ENCODE measurements at places on chromosomes 4 and X.
A peak's percentile ranks its signal among the peaks of the same experiment; 100 is the strongest.

GRCh38 chr4:42371305-42372252 is 25.7 kb upstream of the SHISA3 start:
- no peak for DNase-seq

GRCh38 chrX:41718481-41719235 is 5.3 kb upstream of the GPR82 start:
- DNase-seq = no peak

DNA sequence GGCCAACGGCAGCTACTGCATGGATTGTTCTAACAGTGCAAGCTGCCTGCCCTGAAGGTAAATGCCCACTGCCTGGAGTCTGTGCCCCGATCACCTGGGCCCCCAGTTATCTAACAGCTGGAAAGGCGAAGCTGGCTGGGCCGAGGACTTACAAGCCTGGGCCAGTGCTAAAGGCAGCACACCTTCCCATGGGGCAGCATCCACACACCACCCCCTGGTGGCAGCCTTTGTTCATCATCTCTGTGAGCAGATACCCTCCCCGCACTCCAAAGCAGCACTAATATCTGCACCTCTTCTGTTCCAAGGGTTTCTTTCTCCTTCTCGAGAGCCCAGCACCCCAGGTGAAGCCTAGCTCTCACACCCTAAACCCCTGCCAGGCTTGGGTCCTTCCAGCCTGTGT is 7.6 kb downstream of the SLC2A9 start:
- DNase-seq = peak; percentile 60

DNA sequence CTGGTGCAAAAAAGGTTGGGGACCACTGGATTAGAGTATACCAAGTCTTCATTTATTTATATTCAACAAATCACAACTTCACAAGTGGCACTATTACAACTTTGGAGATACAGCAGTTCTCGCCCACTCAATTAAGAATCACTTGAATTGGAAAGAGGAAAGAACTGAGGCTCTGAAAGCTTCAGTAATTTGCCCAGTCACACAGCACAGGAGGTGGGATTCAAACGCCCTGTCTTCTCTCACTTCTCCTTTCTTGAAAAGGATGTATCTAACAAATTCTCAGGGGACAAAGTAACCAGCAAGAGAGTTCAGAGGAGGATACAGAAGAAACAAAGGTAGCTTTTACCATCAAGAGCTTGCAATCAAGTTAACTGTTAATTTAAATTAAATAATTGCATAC is 12.4 kb downstream of the SMIM14 start:
- DNase-seq = no peak

- DNase-seq = no peak
Observed at GRCh38 chr4:19659101-19659500, 592.6 kb upstream of the SLIT2 start.

DNA sequence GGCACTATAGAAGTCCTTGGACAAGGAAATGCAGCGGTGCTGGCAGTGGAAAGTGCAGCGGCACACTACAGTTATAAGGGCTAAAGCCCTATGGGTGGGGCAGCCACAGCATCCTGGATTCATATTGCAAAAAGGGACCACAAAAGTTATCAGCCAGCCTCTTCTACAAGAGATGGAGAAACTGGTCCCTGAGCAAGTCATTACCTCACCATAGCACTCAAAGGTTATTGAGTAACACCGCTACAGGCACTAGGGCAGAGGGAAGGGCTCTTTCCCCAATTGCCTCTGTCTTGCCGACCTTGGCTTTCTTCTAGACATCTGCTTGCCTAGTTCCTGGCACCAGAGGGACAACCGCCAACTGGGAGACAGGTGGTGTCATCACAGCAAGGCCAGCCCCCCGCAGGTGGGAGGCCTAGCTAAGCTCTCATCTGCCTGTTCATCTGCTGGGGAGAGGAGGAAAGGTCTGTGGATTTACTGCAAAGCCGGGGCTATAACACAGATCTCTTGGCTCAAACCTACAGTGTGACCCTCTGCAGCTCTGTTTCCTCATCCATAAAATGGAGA is 600.0 kb downstream of the BCOR start:
- DNase-seq = no peak

GRCh38 chrX:28058901-28059300 is 77.7 kb upstream of the DCAF8L1 start:
- DNase-seq = no peak

- peak; percentile 61 for DNase-seq
Observed at GRCh38 chrX:1534301-1535168, 2.5 kb downstream of the P2RY8 start.

- no peak for DNase-seq
Observed at GRCh38 chr4:114136069-114136468, 156.6 kb upstream of the ARSJ start.

DNA sequence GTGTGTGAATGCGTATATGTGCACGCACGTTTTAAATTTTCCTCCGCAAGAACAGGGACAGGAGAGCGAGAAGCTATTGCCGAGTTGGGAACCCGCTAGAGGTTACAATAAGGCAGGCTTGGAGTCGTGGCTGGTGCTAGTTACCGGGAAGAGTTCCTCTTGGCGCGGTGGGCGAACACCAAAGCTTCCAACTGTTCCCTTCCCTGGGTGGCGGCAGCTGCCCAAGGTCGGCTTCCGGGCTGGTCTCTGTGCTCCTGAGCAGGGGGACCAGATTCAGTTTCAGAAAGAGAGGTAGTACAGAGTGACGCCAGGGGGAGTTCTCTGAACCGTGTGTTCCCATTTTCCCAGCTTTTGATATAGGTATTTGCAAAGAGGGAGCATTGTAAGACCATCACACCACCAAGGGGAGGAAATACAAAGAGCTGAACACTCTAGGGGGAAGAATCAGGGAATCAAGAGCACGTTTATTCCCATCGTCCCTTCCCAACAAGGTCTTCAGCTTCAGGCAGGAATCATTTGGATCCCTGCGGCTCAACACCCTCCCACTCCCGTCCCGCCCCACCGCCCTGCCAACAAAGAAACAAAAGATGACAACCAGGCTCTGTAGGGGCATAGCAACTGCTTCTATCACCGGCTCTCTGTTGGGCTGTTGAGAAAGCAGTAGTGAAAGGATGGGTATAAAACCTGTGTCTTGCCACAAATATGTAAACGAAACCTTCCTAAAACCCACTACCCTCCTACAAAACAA is 113.6 kb upstream of the TEX13C start:
- DNase-seq = peak; percentile 0

DNA sequence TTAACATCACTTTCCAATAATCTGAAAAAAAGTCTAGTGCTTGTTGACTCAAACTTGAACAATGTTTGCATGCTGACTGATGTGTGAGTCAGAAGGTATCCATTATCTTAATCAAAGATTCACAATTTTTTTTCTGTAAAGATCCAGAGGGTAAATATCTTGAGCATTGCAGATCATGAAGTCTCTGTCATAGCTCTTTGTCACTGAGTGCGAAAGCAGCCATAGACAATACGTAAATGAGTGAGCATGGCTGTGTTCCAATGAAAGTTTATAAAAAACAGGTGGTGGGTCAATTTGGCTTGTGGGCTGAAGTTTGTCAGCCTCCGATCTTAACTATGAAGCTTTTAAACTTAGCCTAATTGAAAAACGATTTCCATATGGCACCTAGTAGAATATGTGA is 37.7 kb downstream of the NHS start:
- no peak for DNase-seq

GRCh38 chr4:105154576-105154975 is 7.9 kb downstream of the TET2 start:
- no peak for DNase-seq

DNA sequence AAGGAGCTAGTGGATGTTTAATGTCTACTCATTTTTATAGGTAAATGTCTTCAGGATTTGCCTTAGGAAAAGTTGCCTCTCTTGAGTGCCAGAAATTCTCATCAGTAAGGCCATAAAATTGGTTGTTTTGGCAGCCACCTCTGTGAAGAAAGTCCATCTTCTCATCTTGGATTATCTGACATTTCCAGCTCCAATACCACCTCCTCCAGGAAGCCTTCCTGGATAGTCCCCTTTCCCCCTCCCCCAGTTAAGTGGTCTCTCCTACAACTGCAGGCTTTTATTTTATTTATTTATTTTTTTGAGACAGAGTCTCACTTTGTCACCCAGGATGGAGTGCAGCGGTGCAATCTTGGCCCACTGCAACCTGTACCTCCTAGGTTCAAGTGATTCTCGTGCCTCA is 87.1 kb downstream of the PPP2R2C start:
- DNase-seq = no peak

DNA sequence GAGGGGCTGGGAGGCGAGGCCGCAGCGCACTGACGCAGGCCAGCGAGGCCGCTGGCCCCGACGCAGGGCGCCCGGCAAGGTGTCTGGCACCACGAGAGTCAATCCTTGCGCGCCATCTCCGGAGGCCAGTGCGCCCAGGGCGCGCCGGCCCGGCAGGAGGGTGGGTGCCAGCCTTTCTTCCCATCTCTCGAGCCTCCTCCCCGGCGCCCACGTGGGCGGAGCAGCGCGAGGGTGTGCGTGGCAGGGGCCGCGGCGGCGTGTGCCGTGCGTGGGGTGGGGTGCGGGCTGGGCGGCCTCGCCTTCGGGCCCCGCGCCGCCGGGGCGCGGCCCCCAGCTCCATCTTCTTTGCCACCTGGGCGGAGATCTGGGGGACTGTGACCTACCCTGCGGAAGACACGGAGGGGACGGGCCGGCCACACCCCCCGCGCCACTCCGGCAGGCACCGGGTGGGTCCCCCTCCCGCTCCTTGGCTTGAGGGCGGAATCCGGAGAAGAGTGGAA is 877 bp downstream of the JAKMIP1 start:
- DNase-seq = peak; percentile 33

DNA sequence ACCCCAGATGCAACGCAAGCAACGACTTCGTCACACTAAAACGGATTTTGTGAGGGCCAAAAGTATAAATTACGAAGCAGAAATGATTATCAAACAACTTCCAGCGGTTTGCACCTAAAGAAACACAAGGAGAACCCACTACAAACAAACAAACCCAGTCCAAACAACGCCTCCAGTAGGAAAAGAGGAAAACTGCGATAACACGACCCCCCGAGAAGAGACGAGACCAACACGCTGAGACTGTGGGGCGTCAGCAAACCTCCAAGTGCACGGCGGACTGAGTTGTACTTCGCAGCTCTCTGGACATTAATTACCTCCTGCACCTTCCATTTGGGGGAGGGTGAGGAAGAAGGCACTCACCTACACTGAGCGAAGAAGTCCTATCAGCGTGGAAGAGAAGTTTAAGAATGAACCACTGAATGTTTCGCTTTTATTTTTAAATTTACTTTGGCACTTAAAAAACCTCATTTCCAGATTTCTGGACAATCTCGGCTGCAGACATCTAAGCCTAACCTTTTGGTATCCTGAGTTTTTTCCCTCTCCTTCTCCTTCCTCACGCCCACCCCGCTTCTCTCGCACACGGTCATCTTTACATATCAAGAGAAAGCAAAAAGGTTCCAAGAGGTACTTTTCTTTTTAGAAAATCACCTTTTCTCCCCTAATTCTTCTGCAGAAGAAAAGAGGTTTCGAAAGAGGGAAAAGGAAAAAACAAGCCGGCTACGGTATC is at the start of gene MAB21L2:
MAB21L2 (plus strand) TSS at position 6 of the 727 bp plus-strand sequence. CDS start 879 bp downstream, outside the sequence.
- no peak for DNase-seq

DNA sequence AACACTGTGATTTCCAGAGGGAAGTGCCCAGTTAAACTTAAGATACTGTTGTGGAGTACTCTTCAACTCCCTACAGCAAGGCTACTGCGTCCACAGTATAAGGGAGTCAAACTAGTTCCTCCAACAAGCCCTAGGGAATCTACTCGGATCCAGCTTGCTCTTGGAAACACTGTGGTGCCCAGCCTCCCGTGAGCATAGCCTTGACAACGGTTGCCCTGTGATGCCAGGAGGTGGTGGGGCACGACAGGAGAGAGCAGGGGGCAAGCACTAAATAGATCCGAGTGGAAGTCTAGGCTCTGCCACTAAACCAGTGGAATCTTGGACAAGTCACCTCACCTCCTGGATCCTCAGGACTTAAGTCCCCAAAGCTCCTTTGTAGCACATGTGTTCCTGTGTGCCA is 45.6 kb downstream of the SMC1A start:
- no peak for DNase-seq

GRCh38 chr4:138696771-138697170 is 318.8 kb upstream of the NOCT start:
- DNase-seq = no peak

DNA sequence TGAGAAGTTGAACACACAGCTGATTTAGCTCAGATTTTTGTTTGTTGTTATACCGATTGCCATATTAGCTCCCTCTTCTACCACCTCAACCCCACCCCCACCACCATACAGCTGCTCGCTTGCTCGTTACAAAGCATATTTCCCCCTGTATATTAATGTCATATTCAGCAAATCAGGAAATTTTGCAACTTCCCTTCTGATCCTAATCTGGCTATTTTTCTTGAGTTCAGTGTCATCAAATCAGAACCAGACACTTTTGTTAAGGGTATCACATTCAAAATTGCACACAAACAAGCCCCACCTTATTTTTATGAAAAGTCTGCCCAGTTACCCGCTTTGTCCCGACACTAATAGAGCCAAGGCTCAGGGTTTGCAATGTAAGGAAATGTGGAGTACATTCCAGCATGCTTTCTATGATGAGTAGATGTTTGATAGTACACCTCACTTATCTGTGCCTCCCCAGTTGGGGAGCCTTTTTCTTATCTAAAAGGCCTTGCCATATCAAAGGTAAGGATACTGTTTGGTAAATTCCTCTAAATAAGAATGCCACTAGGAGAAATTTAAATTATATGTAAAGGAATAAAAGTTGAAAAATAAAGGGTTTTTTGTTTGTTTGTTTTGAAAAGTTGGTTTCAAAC is 212.2 kb downstream of the CBR4 start:
- no peak for DNase-seq

DNA sequence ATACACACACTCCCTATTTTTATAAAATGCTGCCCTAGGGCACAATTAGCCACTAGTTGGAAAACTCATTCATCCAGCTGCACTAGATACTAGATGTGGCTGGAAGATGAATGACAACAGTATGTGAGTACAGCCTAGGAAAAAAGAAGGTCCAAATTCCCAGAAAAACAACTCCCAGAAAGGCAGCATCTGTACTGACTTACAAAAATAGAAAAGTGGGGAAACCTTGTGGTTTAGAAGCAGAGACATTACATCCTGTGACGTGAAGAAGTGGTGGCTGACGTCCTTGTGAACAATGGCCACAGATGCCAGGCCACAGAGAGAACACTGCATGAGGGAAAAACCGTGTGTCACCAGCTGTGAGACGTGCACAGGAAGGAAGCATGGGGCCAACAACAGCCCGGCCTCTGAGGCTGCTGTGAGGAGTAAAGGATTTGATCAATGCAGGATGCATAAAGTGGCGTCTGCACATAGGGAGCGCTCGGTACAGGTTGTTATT is 81.2 kb downstream of the SPRY1 start:
- DNase-seq = peak; percentile 27

All from activated CD4-positive, alpha-beta T cell treated with anti-CD3 and anti-CD28 coated beads, Interleukin-2, amount 50 U/mL, for 48 hours (primary cell).